ENCODE measurements at places on chromosomes 5 and 9.

- no peak for DNase-seq
Observed at GRCh38 chr9:128233817-128234406, 30.7 kb downstream of the DNM1 start.

- no peak for DNase-seq
Observed at GRCh38 chr5:73119451-73120157, 771 bp upstream of the TMEM171 start.

DNA sequence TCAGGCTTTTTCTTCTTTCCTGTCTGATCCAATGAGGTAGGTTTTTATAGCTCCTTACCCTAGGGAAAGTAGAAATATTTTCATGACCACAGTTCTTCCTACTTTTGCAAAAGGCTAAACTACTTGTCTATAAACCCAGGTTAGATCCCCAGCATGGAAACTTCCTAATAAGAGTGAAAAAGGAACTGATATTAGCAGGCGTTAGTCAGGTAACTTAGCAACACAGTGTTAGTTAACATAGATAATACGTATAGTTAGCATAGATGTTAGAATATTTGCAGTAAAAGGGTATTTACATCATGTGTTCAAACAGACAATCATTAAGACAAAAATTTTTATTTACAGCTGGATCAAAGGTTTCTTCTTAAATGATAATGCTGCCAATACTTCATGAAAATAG lies 162.9 kb upstream of the DAB2 start:
- no peak for DNase-seq

- no peak for DNase-seq
Observed at GRCh38 chr5:175752826-175753535, 95.1 kb downstream of the HRH2 start.

DNA sequence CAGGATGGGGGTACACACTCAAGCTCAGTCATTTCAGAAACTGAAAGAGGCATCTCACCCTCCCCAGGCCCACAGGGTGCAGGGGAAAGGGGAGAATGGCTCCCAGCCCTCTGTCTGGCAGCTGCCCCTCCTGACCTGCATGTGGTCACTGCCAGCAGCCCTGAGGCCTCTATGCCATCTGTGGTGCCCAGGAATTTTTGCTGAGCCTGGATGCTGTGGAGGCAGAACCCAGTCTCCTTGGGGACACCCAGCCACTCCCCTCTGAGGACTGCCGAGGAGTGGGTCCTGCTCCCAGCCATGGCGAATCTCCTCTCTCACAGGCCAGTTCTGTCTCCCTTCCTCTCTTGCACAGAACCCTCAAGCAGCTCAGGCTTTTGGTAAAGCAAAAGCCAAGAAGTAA lies 104.0 kb upstream of the ALDH1B1 start:
- no peak for DNase-seq

DNA sequence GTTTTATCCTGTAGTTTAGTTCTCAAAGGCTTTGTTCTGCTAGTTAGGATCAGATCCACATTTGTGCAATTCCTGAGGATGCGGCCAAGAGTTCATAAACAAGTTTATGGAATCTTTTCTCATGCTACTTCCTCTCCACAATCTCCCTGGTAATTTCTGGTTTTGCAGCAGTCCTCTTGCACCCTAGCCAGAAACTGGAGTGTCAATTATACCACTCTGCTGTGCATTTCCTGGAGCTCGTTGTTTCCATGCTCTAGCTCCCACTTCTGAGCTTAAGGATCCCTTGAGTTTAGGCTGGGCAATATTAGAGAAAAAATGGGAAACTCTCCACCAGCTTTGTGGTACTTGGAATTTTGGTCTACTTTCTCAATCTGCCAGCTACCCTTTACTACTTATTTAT lies 474.7 kb downstream of the DIRAS2 start:
- no peak for DNase-seq

DNA sequence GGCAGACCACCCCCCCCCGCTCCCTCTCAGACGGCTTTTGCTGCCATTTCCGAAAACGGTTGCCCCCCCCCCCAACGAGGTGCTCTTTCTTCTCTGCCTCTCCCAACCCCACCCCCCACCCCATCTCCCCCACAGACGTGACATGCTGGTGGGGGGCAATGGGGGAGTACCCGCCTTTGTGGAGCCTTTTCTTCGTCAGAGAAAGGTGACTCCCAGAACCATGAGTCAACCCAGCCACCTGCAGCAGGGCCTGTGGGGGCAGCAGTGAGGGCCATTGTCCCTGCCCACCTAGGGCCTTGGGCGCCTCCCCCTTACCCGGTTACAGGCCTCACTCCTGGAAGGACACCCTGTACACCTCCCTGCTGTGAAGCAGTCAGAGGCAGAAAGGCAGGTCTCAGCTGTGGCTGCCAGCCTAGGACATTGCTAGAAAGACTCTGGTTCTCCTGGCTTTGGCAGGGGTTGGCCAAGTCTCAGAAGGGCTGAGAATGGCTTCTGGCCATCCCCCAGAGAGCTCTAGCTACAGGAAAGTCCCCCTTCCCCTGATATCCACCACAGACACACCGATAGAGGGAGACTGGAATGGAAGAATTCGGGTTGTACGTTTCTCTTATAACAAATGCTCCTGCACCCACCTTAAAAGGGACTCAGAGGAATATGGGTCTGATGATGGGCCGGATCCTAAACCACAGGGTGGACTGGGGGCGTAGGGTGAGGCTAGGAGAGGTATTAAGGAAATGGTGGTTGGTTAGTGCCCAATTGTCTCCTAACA lies 2.2 kb downstream of the DNAJB5 start:
- DNase-seq = no peak

DNA sequence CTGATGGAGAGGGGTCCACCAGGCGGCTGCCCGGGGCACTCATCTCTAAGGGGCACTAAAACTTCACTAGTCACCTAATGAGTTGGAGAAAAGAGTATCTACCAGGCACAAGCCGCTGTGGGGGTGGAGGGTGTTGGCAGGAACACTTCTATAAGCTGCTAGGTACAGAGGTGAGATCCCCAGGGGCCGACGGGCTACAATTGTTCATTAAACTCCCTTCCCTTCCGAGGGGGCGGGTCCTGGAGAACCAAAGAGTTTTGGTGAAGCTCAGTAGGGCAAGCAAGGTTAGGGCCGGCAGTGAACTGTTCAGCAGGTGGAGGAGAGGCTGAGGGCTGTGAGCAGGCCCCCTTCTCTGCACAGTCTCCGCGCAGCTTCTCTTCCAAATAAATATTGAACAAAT lies 78.7 kb upstream of the ARAP3 start:
- DNase-seq = no peak

DNA sequence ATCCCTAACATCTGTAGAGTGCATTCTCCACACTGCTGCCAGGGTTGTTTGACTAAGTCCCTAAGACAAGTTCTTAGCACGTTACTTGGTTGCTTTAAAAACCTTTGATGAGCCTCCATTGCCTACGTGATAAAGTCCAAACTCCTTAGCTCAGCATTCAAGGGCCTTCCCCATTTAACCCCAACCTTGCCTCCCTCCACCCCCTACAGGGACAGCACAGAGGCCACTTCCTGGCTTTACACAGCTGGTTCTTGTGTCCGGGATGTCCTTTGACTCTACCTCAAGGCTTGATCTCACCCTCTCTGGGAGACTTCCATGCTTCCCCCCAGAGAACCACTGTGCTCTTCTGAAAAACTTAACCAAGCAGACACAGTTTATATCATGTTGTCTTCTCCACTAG lies 29.4 kb downstream of the FAM240B start:
- no peak for DNase-seq

DNA sequence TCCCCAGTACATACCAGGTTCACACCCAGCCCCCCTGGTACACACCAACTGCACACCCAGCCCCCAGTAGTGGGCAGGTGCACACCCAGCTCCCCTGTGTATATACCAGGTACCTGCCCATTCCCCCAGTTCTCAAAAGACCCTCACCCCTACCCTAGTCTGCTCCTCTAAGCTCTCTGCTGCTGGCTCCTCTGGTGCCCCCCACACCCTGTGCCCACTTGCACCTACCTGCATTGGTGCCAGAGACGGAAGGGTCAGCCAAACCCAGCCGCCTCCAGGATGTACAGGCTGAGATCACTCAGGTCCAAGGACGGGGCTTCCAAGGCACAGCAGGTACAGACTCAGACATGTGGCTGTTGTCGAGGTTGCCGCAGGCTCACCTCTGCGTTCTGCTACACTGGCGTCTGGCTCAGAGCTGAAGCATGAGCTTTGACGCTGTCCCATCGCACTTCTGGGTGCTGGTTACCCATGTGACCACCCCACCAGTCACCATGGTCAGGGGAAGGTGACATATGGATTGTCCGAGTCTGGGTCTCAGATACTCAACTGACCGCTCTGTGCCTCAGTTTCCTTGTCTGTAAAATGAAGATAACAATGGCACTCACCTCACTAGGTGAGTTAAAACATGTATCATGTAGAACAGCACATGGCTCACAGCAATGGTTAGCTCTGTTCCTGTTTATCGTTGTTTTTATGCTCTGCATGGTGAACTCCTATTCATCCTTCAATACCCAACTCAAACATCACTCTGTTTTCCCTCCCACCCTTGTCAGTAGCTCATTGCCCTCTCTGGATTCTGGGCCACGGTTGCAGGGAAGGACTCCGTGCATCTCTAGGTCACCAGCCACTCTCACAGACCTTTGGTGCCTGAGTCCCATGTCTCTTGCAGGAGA lies 45.3 kb upstream of the SUSD3 start:
- no peak for DNase-seq

- no peak for DNase-seq
Observed at GRCh38 chr5:102764381-102765004, 9.4 kb downstream of the PAM start.

- peak; percentile 62 for DNase-seq
Observed at GRCh38 chr5:135032999-135033861, 798 bp downstream of the PITX1 start.

GRCh38 chr5:176319827-176320554 lies 41.6 kb downstream of the KIAA1191 start:
- peak; percentile 5 for DNase-seq

DNA sequence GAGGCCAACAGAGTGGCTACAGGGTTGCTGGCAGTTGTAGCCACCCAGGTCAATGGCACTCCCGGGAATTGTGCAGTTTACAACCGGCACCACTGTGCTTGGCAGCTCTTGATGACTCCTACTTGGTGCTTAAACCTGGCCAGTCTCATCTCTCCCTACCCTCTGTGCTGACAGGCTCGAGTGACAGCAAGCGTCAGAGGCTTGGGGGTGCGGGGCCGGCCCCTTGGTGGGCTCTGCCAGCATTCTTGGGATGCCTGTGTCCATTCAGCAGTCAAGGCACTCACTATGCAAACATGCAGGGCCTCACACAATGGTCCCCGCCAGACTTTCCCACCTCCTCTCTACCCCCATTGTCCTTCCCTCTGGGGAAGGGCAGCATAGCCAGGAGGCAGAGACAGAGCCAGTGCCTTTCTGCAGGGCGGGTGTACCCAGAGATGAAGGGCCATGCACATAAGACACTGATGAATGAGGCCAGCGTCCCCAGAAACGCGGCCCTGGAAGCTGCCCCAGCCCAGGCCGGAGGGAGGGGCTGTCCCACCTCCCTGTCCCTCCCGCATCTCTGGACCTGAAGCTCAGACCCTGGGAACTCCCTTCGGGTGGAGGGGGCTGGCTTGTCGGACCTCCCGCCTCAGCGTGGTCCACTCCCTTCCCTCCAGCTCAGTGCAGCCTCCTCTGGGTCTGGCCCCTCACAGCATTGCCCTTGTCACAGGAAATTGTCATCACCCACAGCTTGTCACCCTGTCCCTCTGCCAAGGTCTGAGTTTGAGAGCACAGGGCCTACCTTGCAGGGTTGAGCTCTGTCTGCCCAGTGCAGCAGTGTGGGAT lies 26.4 kb upstream of the NOTCH1 start:
- no peak for DNase-seq

GRCh38 chr5:111929261-111929660 lies 172.3 kb upstream of the NREP start:
- DNase-seq = no peak

GRCh38 chr5:109529520-109529919 lies 119.7 kb upstream of the PJA2 start:
- DNase-seq = no peak

- no peak for DNase-seq
Observed at GRCh38 chr9:27157097-27157496, 48.1 kb downstream of the TEK start.

- DNase-seq = no peak
Observed at GRCh38 chr5:6616632-6617031, 16.2 kb downstream of the NSUN2 start.

- no peak for DNase-seq
Observed at GRCh38 chr5:74286734-74287695, 353.5 kb downstream of the ENC1 start.

GRCh38 chr5:63097286-63097685 lies 518.7 kb downstream of the LRRC70 start:
- DNase-seq = no peak

GRCh38 chr9:23219471-23219870 lies 606.6 kb downstream of the ELAVL2 start:
- DNase-seq = no peak

DNA sequence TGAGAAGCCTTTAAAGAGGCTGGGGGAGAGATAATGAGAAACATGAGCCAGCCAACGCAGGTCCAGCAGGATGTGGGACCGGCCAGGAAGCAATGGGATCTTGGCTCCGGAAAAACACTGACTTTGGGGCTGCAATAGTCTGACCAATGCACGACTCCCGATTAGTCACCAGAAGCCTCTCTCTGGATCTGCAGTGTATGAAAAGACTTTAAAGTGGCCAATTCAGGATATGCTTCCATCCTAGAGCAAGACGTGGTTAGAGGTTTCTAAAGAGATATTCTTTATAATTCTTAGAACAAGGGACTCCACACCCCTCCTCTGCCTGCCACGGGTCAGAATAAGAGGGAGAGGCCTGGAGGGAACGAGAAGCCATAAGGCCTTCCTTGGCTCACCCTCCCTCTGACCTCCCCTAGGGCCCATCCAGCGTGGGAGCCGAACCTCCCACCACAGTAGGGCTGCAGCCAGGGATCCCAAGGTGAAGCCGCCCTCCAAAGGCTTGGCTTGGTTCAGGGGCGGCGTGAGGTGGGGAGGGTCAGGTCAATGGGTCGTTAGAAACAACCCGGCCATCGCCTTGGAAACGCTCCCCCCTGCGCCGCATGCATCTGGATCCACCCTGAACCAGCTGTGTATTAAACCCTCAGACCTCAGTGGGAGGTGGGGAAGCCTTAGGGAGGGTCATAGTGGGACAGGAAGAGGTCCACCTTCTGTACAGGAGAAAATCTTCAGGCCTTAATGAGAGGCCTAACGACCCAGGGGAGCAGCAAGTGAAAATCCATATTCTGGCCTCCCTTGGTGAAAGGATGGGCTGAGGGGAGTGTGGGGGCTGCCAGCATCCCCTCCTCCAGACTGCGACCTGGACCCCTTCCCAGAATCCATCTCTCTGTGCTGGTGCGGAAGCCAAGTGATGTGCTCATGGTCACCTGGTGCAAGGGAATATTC lies 11.1 kb downstream of the FGF1 start:
- DNase-seq = no peak

GRCh38 chr9:107612136-107612535 lies 122.6 kb upstream of the KLF4 start:
- no peak for DNase-seq

DNA sequence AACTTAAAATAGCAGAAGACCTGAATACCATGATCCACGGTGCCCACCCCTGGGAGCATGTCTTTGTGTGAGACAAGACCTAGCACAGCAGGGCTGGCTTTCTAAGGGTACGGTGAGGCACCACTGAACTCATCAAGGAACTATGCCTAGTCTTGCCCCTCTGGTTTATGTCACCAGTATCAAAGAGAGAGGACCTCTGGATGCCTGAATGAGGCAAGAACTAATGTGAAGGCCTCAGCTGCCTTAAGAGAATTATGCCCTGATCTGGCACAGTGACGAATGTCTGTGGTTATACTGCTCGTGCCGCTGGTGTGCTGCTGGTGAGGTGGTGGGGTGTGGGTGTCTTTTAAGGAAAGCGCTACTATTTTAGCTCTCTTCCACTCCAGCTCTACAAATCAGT lies 23.0 kb downstream of the NREP start:
- no peak for DNase-seq

- peak; percentile 21 for DNase-seq
Observed at GRCh38 chr5:158637039-158637438, 462.7 kb downstream of the EBF1 start.

All from OCI-LY7 (cell line).